ENCODE measurements at places on chromosomes 7 and 10.

DNA sequence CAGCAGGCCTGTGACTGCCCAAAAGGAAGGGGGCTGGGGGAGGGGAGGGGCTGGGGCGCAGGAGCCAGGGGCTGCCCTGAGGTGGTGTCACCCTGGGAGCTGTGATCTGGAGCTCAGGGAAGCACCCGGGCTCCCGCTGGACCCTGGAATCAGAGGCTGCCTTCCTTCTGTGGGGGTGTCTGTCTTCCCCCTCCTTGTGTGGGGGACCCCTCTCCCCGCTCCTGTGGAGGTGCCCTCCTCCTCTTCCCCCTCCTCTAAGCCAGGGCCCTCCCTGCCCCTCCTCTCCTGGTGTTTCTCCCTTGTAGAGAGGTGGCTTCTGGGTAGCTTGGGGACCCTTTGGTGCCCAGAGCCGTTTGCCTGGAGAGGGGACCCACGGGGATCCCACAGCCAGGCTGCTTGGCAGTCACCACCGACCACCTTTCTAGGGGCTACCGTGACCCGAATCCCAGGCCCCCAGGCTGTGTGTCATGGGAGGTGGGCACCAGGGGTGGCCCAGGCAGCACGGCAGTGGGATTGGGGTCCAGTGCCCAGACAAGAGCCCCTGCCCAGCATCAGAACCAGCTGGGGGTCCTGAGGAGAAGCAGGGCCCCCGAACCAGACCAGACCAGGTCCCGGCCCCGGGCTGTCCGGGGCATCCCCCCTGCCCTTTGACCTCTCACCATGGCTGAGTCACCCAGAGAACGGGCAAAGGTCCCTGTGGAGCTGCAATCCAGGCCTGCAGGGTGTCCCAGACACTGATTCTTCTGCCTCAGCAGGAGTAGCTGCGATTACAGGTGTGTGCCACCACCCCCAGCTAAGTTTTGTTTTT is 741 bp downstream of the PRAP1 start:
- DNase-seq = no peak

DNA sequence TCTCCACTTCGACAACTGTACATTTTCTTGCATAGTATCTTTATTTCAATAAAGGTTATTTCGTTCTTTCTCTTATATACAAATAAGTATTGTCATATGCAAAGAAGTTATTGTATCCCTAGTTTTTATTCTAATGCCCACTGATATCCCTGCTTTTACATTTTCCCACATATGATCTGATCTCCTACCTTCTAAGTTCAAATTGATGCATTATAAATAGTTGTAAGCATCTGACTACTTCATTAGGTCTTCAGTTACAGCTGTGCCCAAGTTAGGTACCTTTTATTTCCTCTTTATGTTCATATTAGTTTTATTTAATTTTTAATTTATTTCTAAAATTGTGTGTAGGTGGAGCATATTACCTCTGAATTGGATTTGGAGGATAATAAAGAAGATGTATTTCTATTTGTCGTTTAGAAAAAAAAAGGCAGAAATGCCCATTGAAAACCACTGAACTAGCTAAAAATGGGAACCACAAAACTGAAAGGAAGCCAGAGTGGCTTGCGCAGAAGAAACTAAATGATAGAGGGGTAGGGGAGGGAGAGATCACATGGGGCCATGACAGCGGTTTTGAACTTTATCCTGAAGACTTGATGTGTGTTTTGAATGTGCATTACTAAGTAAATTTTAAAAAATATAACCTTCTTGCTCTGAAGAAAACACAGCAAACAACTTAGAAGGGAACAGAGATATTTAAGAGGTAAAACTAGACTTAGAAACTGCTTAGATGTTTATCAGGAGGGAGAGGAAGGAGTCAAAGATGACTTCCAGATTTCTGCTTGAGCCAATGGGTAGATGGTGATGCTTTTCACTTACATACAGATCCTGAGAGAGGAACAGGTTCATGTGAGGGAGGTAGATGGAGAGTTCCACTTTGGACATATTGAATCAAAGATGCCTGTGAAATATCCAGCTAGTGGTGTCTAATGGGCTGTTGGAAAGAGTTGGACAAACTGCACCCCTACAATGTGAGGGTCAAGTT is 9.3 kb upstream of the ZC3HAV1L start:
- DNase-seq = no peak

GRCh38 chr7:39355664-39356063 is 210.5 kb upstream of the YAE1 start:
- DNase-seq = no peak

DNA sequence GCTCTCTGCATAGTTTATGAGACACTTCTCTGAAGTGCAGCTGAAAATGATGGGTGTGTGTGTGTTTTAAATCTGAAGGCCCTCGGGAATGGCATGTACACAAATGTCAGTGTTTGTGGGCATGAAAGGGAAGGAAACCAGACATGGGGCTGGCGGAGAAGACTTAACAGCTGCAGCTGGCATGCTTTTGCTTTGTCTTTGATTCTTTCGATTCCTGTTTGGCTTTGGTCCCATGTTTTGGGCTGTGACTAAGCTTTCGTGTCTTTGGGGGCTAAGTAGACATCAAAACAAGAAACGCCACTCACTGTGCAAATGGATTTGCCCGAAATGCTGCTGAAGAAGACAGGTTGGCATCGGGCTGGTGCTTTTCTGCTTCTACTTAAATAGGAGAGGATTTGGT is 179.3 kb downstream of the PFKFB3 start:
- DNase-seq = no peak

DNA sequence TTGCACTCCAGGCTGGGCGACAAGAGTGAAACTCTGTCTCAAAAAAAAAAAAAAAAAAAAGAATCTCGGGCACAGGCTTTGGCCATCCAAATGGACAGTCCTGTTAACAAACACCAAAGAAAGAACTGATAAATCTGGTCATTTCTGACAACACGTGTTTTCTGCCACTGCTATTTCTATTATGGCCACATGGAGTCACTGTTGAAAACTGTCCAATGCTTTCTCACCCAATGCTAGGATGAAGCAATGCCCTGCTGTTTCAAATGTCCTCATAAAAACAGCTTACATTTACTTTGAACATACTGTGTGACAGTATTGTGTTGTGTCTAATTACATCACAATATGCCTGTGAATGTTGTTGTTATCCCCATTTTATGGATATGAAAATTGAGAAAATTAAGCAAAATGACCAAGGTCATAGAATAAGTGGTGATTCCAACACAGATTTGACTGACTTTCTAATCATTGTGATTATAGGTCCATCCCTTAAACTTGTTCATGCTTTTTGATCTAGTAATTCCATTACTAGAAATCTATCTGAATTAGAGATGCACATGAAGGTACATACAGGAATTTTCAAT is 19.9 kb upstream of the MAP3K8 start:
- no peak for DNase-seq

GRCh38 chr10:34024282-34024681 is 689.8 kb upstream of the NRP1 start:
- DNase-seq = no peak

- DNase-seq = no peak
These were observed 488.8 kb upstream of the ZMIZ1 start for GRCh38 chr10:78579995-78580394.

GRCh38 chr7:24422441-24423010 is 138.5 kb downstream of the NPY start:
- no peak for DNase-seq

DNA sequence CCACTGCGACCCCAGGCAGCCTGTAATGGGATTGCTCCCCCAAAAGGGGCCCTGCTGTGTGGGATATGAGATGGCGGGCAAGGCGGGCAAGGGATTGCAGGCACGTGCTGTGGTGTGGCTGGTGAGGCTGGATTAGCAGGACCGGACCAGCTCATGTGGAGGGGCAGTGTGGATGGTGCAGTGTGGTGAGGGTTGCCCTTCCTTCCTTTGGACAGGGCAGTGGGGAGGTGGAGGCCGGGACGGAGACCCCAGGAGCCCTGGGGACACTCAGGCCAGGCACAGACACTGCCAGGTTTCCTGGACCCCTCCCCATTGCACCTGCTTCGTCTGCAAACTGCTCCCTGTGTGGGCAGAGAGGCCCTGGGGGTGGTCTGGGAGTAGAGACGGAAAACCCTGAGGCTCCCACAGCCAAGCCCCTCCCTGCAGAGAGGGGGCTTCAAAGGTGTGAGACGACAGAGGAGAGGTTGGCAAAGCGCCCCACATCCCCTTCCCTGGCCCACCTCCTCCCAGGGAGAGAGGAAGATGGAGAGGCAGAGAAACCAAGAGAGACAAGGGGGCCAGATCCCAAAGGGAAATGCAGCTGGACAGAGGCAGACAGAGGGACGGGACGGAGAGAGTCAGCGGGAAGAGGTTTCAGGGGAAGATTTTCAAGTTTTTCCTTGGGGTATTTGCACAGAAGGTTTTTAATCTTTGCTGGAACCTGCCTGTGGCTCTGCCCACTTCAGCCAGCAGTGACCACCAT is 89.2 kb downstream of the MICALL2 start:
- no peak for DNase-seq

DNA sequence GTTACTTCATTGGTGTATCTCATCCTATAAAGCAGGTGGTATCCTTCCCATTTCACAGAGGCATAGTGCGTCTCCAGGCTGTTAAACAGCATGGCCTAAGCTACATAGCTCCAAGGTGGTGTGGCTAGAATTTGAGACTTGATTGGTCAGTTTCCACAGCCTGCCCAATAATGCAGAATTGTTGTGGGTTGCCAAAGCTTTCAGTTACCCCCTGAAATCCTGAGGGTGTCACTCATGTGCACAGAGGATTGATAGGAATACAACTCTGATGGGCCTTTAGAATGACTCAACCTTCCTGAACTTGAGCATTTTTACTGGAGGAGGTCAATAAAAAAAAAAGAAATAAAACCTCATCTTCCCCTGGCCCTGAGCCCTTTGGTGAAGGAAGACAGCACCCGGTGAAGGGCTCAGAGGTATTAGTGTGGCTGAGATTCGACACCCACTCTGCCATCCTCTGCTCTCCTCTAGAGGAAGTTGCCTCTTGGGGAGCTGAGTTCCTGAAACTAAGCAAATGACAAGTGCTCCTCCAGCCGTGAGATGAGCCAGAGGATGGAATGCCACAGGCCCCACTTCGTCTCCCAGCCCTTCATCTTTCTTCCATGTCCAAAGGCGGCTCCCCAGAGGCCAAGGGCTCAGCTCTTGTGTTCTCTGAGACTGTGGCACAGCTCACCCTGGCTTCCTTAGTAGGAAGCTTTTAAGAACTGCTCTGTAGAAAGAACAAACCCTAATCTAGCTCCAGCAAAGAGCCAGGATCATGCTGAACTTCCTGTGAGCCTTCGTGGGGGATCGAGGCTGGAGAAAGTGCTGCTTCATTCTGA is 1.0 kb downstream of the ACSL5 start:
- no peak for DNase-seq

GRCh38 chr10:126250045-126250444 is 138.2 kb downstream of the ADAM12 start:
- no peak for DNase-seq

DNA sequence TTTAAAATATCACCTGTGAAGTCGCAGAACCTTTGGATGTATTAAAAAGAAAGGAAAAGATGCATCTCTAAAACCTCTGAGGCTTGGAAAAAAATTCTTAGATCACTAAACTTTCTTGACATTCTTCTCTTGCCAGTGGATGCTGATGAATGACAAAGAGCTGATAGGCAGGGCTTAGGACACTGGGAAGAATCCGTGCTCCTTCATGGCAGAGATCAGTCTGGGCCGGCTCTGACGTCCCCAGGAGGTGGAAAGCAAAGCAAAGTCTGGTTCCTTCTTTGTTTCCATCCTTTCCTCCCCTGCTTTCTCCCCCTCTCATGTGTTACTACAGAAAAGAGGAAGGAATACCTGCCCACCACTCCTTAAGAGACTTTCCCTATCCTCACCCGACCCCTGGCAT is 161.9 kb downstream of the PRKCQ start:
- DNase-seq = no peak

DNA sequence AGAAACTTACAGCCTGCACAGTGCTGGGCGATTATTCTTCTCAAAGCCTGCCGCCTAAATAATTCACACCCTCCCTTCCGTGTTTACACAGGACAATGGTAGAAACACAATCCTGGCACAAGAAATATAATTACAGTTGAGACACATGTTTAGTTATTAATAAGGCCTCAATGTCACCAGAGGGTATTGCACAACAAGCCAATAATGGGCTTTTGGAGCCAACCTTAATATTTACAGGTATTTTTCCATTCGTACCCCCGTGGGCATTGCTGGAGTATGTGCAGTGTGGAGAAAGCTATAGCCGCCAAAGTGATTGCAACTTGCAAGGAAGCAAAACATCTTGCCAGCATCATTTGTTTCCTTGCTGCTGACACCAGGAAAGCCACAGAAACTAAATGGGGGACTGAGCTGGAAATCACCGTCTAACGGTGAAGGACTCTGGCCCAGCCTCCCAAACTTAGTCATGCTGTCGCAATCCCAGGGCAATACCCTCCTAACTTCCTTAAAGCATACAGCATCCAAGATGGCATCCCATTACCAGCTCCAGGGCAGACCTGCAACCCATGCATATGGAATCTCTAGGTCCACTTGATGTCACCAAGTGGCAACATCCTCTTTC is 8.6 kb downstream of the CALN1 start:
- no peak for DNase-seq

- DNase-seq = no peak
These were observed 906 bp downstream of the DKK1 start for GRCh38 chr10:52314822-52315552.

GRCh38 chr10:11522821-11523245 is 88.6 kb downstream of the USP6NL start:
- no peak for DNase-seq

DNA sequence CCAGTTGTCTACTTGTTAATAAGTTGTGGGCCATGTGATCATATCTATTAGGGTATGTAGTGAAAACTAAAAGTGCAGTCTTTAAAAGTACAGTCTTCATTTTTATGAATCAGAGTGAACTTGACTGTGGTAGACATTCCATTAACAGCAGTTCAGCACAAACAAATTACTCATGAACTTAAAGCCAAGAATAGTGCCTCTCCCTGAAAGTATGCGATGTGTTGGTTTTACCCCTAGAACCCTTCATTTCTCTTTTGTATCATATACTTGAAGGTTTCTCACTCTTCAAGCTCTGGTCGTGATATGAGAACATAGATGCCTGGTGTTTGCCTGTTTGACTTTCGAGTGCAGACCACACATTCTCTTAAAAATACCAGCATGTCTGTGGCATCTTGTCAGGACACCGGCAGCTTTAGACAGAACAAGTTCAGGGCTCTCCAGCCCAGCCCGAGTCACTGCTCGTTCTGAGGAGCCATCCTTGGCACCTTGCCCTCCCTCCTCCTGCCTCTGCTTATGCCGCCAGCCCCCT is 159.3 kb downstream of the LCOR start:
- DNase-seq = peak; percentile 61

DNA sequence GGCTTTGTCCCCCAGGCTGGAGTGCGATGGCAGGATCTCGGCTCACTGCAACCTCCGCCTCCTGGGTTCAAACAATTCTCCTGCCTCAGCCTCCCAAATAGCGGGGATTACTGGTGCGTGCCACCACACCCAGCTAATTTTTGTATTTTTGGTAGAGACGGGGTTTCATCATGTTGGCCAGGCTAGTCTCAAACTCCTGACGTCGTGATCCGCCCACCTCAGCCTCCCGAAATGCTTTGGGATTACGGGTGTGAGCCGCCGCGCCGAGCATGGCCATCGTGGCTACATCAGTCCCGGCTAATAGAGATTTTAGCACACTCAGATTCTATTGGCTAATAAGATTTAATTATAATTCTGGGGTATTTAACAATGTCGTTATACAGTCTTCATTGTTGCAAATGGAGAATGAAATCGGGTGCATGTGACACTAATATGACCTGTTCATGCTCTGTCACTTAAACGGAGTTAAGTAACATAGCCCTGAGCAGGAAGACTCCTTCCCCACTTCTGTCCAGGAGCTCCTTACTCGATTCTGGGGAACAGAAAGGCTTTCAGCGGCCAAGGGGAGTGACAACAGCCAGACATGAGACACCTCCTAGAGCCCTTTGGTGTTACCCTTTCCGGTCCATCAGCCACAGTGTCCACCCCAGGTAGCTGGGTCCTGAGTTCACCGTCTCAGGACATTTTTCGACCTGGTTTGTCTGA is 40.9 kb upstream of the FAM20C start:
- no peak for DNase-seq

All from kidney epithelial cell (primary cell).